ENCODE measurements at places on chromosomes 2 and 18.

DNA sequence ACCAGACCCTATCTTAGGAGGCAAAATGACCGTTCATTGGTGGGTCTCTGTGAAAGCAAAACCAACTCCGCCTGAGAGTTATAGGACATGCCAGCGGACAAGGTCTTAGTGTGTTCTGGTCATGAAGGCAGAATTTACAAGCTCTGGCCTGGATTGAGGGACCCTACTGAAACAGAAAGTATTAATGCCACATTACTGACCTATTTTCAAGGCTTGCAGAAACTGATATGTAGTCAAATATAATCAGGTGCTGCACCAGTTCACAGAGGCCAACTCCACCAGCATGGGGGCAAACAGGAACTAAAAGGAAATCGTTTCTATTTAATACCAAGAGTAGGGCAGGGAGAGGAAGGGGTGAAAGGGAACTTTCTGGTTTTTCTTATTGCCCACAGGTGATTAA lies 19.7 kb downstream of the TYMS start:
- no peak for DNase-seq

- no peak for DNase-seq
These were observed 766.8 kb upstream of the FAM98A start for GRCh38 chr2:34365932-34366331.

DNA sequence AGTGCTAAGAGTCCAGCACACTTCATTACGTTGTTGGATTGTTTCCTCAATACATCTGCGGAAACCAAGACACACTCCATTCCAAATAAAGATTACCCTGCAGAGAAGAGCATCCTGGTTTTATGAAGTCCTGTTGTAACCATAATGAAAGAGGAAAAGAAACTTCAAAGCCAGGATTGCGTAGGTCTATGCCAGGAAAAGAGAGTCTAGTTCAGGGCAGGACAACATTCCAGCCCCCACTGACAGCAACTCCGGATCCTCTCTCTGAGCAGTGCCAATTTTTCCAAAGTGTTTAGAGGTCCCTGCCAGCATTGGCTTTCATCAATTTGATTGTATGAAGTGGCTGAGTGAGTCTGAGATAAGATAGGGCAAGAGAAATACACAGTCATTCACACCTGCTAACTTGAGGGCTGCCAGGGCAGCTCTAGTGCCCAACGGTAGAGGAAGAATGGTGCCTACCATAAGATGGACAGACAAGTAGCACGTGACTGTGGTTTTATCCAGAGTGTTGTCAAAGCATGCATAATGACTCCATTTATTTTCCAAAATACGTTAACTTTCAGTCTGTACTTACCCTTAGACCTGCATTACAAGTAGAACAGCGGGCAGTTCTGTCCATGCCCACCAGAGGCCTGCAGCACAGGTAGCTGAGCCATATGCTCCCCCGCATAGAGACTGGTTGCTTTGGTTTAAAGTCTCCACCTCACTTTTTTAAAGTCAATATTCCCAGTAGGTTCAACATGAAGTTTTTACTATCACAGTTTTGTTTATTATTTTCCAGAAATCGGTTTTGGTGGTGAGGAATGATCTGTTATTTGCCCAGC lies 23.7 kb downstream of the PIEZO2 start:
- no peak for DNase-seq

DNA sequence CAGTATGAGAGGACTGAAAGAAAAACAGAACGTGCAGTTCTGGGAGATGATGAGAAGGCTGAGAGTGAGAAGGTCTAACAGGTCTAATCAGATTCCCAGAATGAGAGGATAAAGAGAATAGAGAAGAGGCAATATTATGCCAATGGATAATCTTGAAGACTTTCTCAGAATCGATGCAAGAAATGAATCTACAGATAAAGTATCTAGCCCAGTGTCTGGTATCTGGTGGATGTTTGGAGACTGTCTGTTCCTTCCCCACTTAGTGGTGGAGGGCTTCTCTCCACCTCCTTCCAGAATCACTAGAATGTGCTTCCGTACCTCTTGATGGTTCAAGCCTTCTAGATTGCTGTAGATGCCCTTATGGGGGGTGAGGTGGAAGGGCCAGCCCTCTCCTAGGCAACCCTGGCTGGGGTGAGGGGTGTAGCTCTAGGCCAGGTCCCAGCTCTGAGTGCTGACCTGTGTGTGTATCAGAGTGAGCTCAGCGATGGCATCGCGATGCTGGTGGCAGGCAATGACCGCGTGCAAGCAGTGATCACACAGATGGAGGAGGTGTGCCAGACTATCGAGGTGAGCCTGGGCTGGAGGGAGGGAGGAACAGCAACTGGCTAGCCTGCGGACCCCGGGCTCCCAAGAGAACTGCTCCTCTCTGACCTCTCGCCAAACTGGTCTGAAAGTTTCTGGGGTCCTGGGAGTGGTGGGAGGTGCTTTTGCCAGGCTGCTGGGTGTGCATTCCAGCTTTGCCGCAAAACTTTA lies 3.6 kb downstream of the UCN start:
- no peak for DNase-seq

DNA sequence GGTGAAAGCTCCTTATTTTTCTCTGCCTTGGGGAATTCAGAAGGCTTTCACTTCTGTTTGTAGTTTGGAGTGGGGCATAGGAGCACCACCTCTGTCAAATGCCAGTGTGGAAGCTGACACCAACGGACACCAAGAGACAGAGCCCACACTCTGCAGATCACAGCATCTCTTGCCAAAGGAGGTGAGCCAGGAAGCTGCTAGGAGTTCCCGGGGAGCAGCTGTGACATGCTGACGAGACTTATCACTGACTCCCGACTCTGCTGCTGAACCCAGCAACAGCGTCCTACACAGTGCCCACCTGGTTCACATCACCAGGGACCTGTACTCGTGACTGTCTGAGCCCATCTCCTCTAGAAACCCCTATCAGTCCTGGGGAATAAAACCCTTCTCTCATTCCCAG lies 8.1 kb downstream of the TEX51 start:
- DNase-seq, result no peak

DNA sequence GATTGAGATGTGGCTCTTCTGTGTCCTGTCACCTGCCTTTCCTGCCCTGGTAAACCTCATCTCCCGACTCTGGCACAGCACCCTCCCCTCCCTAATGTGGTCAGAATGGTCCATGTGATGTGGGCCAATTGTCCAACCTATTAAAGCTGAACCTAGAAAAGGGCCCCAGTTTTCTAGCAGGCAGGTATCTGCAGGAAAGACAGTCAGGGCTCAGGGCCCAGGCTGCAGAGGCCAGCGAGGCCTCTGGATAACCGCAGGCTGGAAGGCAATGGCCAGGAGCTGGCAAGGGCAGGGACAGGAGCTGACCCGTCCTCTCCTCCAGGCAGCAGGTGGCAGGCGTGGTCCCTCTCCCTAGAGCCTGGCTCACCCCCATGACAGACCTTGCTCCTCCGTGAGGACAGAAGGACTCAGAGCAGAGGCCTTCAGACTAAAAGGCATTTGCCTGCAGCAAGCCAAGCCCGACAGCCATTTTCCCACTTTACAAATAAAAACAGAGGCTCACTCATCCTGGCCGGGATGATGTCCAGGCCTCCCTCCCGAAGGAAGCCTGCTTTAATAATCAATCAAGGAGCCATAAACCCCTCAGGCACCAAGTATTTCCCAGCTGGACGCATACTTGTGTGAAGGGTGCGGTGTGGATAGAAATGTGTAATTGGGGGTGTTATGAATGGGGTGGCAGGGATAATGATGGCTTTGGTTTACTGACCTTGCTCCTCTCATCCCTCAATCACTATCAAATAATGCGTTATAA lies 107.1 kb downstream of the TWIST2 start:
- DNase-seq, result no peak

DNA sequence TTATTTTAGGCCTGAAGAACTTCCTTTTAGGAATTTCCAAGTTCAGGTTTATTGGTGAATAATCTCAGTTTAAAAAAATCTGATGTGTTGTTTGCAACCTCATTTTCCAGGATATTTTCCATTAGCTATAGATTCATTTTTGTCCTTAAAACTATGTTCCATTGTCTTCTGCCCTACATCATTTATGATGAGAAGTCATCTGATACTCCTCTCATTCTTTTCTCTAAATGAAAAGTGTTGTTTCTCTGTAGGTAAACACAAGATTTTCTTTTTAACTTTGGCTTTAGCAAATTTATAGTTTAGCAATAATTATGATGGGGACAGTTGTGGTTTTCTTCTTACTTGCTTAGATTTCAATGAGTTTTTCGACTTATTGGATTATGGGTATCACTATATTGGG lies 427.3 kb downstream of the DCDC2C start:
- no peak for DNase-seq

DNA sequence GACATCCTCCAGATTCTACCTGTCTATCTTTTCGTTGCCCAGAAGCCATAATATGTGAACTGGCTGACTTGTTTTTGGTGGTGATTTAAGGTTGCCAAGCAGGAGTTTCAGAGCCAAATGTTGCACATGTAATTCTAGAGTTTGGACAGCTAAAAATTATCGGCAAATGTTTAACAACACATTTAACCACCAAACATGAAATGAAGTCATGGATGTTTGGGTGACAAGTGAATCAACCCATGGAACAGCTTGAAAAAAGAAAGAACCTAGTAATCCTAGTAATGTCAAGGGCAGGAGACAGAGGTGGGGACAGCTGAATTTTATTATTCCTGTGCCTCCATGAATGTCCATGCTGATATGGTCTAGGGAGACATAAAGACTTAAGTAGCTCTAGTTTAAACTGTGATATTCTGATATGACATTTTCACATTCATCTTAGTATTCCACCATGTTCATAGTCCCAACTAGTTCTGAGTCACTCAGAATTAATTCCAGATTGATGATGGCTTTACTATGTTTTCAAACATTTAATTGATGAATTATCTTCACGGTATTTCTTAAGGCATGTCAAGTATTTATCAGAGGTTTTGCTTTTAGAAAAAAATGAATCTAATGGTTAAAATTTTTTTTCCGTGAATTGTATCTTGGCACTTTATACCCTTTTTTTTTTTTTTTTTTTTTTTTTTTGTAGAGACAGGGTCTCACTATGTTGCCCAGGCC lies 101.7 kb downstream of the SOCS6 start:
- no peak for DNase-seq

DNA sequence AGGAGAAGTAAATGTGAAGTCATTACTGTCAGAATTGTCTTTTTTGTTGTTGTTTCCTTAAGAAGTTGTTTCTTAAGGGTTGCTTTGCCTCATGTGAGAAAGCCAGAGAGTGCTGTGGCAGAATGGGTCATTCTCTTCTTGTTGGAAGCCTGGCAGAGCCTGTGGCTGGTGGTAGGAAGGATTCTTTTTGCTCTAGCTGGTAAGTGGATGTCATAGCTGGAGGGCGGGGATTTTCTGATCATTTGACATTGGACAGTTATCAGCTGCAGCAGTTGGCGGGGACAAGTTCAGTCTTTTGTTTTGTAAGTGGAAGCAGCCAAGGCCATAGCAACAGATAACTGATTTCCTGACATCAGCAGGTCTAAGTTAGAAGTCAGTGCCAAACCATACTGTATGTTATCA lies 5.5 kb upstream of the RMDN2 start:
- no peak for DNase-seq

DNA sequence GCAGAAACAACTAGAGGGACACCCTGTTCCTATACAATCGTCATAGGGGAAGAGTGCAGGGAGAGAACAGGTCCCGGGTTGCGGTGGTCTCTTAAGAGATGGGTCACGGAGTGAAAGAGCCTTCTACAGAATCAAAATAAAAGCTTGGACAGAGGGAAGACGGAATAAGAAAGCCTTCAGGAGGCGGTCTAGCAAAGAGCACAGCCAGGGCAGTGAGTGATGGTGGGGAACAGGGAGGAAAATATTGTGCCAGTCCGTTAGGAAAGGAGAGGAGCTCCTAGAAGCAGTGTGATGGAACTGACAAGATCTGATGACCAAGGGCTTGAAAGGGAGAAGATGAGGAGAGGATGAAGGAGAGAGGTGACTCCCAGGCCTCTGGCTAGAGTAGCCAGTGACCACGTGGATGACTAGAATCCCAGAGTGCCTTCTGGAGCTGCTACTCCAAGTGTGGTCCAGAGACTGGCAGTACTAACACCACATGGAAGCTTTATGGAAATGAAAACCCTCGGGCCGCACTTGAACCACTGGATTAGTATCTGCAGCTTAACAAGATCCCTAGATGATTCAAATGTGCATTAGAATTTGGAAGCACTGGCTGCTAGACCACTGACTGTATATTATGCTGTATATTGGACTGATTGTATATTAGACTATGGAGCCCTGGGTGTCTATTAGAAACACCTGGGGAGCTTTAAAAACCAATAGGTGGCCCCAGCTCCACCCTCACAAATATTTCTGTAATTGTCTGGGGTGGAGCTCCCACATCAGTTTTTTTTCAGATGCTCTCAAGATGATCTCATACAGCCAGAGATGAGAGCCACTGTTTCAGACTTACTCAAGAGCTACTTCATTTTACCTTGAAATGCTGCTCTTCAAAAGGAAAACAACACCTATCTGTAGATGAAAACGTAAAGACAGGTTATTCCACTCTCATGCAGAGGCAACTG lies 1.1 kb upstream of the EVA1A start:
- DNase-seq, result no peak

DNA sequence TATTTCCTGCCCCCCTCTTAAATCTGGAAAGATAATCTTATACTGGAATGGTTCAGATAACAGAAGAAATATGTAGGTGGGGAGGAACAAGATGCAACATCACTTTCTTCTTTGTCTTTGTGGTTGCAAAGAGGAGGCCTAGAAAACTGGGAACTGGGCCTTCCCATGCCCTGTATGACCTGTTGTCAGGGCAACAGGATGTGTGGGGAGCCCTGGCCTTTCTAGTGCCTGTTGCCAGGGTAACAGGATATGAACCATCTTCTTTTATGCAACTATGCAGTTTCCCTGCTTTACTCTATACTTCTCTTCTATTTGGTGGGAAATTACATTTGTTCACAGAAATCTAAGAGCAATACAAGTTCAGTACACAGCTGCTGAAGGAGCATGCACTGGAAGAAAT lies 79.8 kb upstream of the PDE1A start:
- no peak for DNase-seq

GRCh38 chr18:3875961-3876360 lies 426.0 kb downstream of the TGIF1 start:
- DNase-seq, result no peak

DNA sequence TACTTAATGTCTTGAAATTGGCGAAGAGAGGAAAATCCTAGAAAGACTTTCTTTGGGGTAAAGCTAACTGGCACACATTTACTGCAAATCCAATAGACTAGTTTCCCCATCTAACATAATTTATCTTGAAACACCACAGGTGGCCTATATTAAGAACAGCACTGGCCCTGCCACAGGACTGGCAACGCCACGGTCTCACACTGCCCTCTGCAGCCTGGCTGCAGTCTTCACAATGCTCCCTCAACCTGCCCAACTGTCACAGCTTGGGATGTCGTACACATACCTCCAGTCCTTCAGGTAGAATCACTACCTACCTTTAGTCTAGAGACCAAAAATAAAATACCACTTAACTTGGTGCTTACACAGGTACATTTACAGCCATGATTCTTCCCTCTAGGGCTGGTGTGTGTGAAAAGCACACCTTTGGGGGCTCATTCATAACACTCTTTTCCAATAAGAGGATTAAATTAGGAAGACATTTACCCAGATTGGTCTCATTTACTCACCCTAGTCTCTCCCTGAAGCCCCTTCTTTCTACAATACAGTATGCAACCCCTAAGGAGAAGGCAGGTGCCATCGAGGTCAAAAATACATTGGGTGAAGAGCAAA lies 222.2 kb downstream of the C1D start:
- DNase-seq, result no peak

GRCh38 chr2:9717886-9718451 lies 87.2 kb upstream of the YWHAQ start:
- DNase-seq, result no peak
